ENCODE measurements at places on chromosomes 5 and 9.

DNA sequence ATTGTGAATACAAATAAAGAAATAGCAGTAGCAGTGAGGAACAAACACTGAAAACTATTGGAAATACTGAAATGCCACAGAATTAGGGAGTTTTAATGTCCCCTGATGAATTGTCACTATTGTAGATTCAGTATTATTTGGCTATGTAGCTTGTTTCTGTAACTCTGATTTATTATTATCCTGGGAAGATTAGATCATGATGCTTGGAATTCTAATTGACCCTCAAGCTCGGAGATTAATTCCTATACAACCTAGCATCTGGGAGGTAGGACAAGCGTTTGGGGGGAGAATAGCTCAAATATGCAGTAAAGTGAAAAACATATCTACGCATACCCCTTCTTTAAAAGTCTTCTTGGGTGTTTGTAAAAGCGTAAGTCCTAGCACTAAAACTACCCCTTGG lies 15.1 kb upstream of the MAN2A1 start:
- no peak for DNase-seq

- no peak for DNase-seq
These were observed 72.3 kb downstream of the LMNB1 start for GRCh38 chr5:126849101-126849678.

DNA sequence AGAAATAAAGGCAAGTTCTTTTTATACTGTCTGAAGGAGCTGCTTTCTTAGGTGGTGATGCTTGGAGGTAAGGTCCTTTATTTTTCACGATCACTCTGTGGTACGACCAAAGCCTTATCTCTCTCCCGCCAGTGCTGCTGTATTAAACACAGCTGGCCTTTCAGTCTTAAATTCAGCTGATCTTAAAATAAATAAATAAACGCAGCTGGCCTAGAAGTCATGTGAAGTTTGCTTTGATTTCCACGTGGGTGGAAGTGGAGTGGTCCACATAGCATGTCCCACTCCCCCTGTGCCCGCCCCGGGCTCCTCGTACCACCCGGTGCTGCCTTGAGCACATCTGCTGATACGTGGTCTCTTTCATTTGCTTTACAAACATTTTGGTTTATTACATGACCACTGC lies 260.4 kb downstream of the FANCC start:
- DNase-seq = no peak

DNA sequence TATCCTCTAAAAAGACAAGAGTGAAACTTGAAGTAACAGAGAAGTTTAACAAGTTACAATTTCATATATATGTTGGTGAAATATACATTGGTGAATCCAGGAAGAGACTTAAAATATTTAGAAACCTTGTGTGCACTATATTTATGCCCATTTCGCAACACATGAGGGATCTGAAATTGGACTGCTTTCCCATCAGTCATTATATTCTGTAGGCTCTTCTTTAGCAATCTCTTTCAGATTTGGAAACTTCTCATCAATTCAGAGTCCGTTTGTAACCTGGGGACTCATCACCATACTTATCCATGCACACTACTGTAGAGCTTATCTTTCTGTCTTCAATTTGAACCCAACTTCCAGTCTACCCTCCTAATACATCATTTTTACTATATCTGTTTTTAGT lies 2.1 kb downstream of the ITGA1 start:
- DNase-seq = no peak

- DNase-seq = no peak
These were observed 102.3 kb upstream of the TRPC7 start for GRCh38 chr5:136467632-136468031.

All from HFF-Myc (cell line).